ENCODE measurements at places on chromosomes 3 and 15.

DNA sequence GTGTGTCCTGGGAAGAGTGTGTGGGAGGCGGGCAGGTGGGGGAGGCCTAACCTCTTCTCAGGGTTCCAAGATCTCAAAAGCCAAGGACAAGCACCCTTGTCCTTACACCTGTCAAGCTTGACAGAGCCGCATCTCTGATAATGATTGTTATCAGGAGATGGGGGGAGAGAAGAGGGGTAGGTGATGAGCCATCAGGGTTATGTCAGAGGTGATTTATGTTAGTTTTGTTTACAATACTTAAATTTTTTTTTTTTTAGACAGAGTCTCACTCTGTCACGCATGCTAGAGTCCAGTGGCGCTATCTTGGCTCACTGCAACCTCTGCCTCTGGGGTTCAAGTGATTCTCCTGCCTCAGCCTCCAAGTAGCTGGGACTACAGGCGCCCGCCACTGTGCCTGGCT, 7.4 kb upstream of the NCBP2 start:
- no peak for DNase-seq

GRCh38 chr3:121809249-121809648, 25.6 kb downstream of the IQCB1 start:
- DNase-seq, result no peak

DNA sequence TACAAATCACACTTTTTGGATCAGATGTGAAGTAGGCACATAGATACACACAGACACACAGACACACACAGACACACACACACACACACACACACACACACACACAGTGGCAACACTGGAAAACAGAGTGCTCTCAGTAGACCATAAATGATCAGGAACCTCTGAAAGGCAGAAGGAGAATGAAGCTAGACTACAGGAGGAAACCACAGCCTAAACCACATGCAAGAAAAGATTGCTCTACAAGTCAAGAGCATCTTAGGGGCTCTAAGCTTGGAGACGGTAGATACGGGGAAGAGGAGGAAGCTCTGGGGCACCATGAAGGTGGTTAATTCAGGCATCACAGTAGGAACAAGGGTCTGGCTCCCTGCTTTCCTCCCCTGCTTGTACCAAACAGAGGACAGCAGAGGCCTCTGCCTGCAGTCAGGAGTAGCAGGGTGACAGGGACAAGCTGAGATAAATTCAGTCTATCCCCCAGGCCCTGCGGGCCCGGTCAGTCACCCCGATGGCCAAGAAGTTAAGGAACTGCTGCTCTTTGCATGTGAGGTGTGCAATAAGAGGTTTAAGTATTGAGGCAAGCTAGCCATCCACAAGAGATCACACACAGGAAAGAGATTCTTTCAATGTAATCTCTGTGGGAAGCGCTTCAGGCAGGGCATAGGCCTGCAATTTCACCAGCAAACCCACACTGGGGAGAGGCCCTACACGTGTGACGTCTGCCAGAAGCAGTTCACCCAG, 23.5 kb upstream of the ARPIN start:
- DNase-seq, result no peak

DNA sequence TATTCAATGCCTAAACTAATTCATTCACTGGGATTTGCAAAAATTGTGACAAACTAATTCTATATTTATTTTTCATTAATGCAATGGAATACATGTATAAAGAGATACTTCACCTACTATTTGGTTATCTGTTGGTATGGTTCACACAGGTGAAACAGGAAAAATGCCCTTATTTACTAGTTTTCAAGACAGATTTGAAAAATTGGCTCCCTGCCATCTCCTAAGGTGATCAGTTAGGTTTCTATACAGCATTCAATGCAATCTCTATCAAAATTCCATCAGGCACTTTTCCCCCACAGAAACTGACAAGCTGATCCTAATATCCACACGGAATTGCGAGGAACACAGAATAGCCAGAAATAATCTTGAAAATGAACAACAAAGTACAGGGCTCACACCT, 101.1 kb downstream of the DLG1 start:
- no peak for DNase-seq

DNA sequence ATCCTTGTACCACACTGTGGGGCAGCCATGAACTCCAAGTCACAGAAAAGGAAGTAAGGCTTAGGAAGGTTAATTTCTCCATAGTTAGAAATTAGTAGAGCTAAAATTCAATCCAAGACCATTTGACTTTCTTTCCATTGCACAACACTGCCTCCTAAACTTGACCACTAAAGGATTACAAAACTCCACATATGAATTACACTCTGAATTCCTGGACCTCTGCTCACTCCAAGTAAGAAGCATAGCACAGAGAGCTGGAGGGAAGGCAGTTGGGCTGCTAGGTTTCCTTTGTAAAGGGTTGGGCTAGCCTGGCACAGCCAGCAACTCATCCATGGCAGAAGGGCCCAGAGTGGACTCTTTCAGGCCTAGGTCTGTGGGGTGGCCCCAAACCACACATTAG, 134.4 kb downstream of the MYLK start:
- DNase-seq, result no peak

- DNase-seq, result peak; percentile 95
Measured at GRCh38 chr3:48898383-48899234, at the start of gene SLC25A20. Gene SLC25A20 (minus strand): TSS chr3:48898882. CDS start chr3:48898794, 88 bp downstream.

DNA sequence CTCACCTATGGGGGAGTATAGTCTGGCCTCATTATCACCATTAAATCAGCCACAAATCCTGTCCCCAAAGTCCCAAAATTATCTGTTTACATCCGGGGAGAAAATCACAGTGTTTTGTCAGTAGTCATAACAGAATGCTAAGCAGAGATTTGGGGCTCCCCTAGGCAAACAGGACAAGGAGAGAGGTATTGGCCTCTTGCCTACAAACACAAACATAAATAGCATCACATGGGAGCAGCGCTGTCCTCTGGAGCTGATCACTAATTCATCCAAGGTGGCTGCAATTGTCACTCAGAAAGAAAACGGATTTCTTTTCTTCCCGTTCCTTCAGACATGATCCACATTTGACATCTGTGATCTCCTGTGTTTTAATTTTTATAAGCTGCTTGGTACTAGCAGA, 1028.1 kb downstream of the NTRK3 start:
- DNase-seq, result no peak

DNA sequence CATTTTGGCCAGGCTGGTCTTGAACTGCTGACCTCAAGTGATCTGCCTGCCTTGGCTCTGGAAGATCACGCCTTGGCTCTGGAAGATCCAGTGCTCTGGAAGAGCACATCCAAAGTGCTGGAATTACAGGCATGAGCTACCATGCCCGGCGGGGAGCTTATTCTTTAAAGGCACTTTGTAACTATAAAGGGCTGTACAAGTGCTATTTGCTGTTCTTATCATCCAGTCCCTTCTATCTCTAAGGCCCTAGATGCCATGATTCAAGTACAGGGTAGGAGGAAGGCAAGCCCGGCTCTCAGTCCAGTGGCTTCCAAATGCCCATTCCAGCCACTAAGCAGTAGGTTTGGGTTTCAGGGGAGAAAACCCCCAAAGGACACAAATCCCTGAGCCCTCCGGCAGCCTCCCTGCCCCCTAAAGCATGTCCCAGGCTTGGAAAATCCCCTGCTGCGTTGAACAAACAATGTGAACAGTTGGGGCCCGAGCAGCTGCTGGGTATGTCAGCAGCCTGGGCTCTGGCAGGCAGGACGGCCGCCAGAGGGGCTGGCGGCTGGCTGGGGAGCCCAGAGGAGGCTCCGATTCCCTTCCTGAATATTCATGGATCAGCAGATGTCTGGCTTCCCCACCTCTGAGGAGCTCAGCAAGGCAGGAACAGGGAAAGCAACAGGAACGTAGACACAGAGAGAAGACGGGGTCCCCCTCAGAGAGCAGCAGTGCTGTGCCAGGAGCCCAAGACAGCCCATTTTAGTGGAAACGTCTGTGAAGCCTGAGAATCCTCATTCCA, 7.7 kb downstream of the IGDCC4 start:
- DNase-seq, result peak; percentile 63

DNA sequence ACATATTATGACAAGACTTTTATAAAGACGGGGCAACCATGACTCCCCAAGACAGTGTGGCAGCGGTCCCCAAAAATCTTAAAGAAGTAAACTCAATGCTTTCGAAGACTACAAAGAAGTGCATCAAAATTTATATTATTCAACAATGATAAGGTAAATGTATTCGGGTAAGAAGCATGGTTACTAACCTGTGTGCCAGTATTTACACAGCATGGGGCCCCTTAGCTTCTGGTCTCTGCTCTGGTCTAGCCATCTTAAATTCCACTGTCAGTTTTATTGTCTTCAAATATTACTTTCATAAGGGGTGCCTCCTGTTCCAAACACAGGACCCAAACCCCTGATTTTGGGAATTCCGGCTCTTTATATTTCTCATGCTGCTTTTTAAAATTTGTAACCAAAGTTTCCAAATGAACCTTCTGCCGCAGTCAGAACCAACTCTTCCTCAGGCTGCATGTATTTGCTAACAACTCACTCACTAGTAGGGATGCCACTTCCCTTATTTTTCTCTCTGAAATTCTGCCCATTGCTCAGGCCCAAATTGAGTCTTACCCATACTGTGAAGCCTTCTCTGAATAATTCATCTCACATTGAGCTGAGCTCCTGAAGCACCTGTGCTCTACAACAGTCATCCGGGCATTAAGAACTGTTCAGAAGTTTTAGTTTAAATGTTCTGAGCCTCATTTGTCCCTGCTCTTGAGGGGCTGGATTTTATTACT, 1.2 kb downstream of the TTC23 start:
- DNase-seq, result no peak

- no peak for DNase-seq
Measured at GRCh38 chr15:52491472-52491871, 37.2 kb downstream of the MYO5A start.

GRCh38 chr15:34850121-34850520, 54.8 kb upstream of the ACTC1 start:
- peak; percentile 12 for DNase-seq

- no peak for DNase-seq
Measured at GRCh38 chr15:47552978-47553608, 164.2 kb upstream of the SEMA6D start.

GRCh38 chr3:33482111-33482521, 41.9 kb upstream of the UBP1 start:
- no peak for DNase-seq

DNA sequence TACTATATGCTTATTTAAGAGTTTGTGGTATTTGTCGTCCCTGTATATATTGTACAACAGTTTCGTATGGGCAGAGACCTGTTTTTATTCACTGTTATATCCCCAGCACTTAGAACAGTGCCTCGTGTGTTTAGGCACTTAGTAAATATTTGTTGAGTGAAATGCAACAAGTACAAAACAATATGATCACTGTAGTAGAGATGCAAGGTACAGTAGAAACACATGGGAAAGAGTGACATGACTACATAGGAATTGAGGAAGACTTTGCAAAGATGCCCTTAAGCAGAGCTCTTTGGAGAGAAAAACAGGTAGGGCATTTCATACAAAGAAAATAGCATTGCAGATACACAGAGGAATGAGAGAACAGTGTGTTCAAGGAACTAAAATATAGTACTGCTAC, 18.3 kb downstream of the RASA2 start:
- no peak for DNase-seq

DNA sequence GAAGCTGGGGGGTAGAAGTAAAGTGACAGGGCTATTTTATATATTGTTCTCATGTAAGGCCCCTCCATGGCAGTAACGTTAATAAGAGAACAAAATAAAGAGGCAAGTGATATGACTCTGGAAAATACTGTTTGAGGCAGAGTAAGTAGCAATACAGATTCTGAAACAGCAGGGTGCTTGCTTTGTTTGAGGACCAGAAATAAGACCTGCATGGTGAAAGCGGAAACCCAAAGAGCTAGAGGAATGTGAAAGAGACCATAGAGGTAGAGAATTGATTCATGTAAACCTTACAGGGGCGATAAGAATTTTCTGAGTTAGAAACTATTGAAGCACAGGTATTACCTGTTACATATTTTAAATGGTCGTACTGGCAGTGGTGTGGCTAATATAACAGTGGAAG, 1517.1 kb downstream of the SI start:
- no peak for DNase-seq

DNA sequence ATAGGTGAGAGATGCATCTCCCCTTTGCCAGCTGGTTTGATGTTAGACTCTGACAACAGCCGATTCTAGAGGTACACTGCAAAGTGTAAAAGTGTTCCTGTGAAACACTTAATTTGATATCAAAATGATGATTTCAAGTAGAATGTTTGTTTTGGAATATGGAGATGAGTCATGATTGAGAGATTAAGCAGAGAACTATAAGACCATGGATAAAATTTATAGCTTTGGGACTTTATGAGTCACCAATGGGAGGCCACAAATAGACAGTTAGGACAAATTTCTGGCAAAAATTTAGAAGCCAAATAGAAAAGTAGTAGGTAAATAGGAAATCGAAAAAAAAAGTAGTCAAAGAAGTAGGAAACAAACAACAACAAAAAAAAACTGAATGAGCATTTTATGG, 672.5 kb downstream of the NSUN3 start:
- DNase-seq, result no peak

GRCh38 chr15:60710656-60711055, 231.7 kb upstream of the ICE2 start:
- DNase-seq, result no peak

DNA sequence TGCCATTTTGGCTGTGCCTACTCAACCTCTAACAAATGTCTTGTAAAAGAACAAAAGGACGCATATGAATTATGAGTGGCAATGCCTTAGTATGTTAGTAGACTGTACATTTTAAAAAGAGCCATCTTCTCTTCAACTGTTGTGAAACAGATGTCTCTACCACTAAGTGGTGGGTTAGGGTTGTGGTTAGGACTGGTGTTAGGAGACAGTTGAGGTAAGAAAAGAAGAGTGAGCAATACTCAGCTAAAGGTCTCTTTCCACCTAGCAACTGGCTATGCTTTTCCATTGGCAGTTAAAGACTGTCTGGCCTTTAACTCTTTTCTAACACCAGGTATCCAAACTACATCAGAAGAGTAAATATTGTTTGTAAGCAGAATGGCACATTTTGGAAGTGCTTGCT, 221.7 kb upstream of the TBC1D5 start:
- no peak for DNase-seq

DNA sequence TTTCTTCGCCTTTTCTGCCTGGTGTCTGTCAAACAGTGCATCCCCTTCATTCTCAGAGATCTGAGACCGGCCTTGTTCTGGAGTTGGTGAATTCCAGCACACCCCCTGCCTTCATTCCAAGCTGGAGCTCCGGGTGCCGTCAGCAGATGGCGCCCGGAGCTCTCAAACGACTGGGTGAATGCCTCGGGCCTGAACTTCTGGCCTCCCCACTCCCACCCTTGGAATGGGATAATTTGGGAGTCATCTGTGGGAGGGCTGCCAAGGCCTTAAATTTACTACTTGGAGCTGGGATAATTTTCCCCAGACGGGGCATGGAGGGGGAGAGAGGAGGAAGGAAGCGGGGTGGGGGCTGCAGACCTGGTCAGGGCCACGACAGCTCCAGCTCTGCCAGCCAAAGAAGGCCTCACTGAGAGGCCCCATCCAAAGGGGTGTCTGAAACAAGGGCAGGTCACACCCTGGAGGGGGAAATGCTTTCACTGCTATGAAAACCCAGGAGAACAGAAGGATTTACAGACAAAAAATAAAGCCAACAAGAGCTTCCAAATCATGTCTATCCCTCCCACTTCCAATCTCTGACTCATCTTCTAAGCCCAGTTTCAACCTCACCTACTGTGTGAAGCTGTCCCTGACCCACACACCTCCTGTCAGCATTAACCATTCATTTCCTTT, 187.9 kb downstream of the OPA1 start:
- peak; percentile 87 for DNase-seq
